Chondrocyte (in vitro differentiated cells): ENCODE measurements at places on chromosomes 2 and 18.

- DNase-seq, result no peak
Observed at GRCh38 chr2:42923580-42924417, 131.4 kb upstream of the HAAO start.

DNA sequence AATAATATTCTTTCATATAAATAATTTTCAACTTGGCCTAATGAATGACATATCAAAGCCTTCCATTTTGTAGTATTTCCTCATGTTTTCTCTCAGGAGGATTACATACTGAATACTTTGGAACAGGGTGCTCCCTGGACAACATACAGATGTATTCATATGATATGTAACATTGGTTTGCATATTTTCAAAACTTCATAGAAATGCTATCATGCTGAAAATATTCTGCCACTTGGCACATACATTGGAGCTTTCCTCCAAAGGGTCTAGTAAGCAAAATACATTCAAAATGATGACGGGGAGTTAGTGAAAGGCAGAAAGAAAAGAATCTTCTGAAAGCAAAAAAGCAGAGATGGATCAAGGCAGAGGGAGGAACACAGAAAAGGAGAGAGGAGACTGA, 38.1 kb upstream of the RTN4 start:
- no peak for DNase-seq

DNA sequence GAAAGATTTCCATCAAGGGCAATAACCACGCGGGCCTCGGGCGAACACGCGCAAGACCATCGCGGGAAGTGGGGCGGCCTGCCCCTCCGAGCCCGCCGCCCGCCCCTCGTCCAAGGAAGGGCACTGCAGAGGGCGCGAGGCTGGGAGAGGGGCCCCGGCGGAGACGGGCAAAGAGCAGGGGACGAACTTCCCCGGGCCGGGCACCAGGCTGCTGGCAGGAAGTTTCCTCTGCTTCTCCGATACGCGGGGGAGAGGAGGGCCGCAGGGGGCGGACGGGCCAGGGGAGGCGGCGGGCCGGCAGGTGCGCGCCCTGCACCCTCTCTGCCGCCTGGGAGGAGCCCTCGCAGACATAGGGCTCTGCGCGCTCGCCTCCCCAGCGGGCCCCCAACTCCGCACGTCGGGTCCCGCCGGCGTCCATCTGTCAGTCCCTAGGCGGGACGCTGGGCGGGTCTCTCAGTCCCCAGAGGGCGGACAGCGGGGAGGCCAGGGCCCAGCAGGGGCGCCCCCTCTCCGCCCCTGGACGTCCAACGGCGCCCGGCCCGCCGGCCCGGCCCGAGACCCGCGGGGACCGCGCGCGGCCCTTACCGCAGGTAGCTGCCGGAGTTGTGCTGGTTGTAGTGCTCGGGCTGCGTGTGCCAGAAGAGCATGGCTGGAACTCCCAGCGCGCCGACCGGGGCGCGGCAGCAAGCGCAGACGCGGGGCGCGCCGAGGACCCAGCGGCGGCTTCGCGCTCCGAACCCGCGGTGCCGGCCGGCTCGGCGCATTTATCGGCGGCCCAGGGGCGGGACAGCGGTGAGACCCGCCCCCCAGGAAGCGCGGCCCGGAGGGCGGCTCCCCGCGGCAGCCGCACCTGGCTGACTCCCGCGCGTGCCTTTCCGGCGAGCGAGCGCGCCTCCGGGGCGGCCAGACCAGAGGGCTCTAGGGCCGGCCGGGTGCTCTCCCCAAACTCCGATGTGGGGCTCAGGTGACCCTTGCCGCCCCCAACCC, at the start of gene TFCP2L1:
TFCP2L1 (minus strand) TSS at position 740 of the 987 bp plus-strand sequence; CDS start at position 647, 93 bp downstream.
- no peak for DNase-seq

- no peak for DNase-seq
Observed at GRCh38 chr2:212073360-212073759, 465.2 kb downstream of the ERBB4 start.

DNA sequence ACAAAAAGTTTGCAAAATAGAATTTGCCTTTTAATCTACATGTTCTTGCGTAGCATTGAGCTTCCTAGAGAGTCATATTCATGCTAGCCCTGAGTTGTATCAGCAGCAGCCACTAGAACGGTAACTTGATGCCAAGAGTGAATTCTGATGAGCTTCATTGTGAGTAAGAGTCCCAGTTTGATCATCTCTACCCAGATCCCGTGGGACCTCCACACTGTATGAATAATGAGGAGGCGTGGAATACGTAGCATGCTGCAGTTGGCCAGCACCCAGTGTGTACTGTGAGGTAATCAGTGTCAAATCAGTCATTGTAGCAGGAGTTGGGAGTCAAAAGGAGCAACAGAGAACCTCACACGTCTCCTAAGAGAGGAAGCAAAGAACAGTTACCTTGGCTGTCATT, 197.9 kb downstream of the NEDD4L start:
- DNase-seq, result no peak

- DNase-seq, result no peak
Observed at GRCh38 chr2:125745514-125745913, 910.4 kb upstream of the GYPC start.

- no peak for DNase-seq
Observed at GRCh38 chr2:136058262-136058661, 59.7 kb downstream of the CXCR4 start.

GRCh38 chr2:218014706-218015585, 12.2 kb upstream of the TNS1 start:
- no peak for DNase-seq

DNA sequence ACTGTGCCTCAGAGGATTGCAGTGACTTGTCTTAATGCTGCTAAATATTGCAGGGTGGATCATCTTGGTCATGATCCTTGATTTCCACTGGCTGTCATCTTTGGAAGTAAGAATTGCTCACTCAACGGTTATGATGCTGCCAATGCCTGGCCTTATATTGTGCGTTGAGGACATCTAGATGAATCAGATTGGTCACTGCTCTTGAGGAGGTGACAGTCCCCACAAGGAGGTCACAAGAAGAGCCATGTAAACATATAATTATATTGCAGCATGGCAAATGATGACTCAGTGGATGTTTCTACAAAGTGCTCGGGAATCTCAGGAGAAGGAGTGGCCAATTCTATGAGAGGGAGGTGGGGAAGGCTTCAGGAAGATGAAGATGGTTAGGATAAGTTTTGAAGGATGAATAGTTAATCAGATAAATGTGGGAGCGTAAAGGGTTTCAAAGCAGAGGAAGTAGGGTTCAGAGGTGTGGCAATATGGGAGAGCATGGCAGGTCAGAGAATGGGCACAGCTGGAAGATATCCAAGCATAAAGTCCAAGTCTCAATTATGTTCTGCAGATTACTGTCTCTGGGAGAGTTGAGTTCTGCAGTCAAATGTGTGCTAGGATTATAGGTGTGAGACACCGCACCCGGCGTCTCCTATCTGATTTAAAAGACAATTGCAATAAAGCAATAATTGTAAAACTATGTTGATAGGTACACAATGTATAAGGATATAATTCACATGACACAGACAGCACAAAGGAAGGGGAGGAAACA, 21.3 kb upstream of the TMEM131 start:
- DNase-seq, result no peak

- DNase-seq, result peak; percentile 64
Observed at GRCh38 chr2:238256594-238257104, 16.8 kb upstream of the HES6 start.

- no peak for DNase-seq
Observed at GRCh38 chr2:149125031-149125725, 86.7 kb downstream of the LYPD6B start.

- no peak for DNase-seq
Observed at GRCh38 chr2:188865681-188866080, 108.5 kb upstream of the COL3A1 start.

DNA sequence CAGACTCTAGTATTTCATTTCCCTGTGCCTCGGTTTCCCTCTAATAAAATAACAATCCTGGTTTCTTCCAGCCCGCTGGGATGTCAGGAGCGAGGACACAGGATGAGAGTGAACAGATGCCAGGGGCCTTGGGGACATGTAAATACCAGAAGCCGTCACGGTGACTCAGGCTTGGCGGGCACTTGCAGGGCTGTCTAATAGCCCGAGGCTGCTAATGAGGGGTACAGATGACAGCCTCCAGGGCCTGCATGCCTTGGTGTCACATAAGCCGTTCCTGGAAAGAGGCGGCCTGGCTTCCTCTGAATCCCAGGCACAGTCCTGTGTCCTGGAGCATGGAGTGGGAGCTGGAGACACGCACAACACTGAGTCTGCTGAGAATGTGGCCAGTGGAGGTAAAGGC, 28.2 kb downstream of the HS1BP3 start:
- peak; percentile 75 for DNase-seq

DNA sequence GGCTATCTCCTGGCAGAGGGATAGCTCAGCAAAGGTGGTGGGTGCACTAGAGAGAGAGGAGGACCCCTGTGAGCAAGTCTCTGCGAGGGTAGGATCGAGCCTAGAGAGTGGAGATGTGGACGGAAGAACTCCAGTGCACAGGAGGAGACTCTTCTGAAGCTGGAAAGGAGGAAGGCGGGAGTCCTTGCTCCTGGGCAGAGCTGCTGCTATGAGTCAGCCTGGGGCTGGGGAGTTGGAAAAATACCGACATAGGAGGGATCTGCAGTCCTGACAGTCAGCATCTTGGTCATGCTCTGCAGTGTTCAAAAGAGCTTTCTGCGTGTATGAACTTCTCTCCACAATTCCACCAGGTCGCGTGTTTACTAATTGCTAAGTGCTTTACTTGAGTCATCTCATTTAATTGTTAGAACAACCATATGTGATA, 233.8 kb downstream of the LDLRAD4 start:
- no peak for DNase-seq

DNA sequence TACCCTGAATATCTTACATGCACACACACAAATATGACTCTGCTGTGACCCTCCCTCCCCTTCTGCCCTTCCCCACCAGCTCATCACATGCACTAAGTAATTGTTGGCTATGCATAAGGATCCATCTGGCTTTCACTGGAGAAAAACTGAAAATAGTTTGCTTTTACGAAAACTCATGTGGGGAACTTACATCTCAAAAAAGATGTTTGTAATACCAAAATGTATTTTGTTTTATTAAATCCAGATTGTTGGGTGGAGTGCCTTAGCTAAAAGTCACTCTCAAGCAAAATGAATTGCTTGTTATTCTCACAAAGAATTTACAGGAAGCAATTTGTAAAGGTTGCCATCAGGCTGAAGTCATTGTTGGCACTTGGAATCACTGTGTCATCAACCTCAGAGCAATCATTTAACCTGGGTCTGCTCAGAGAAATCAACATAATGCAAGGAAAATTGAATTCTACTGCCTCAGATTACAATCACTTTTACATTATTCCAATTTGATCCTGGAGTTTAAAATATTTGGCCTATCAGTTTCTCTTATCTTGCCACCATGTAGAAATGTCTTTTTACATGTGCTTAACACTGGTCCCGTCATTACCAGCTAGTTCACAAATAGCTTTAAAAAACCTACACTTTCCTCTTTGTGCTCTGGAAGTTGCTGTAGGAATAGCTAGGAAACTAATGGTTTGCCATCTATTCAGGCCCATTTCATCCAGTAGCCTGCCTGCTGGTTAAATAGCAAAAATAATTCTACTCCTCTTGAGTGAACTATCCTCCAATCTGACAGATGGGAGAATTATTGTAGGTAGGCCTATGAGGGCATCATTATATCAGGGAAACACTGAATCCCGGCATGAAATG, 90.3 kb upstream of the TMEM17 start:
- DNase-seq, result no peak

DNA sequence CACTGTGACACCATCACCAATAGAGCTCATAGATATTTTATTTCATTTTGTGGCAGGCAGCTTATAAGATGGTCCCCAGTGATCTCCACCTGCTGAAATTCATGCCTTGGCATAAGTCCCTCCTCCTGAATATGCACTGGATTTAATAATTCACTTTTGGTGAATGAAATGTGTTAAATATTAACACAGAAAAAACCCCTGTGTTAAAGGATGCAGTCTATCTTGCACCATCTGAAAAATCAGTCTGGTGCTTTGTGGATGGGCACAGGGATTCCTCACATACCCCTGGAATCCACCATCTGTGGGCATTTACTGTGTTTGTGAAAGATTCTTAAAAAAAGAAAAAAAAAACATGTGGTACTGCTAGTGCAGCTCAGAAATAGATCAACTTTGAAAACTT, 26.1 kb upstream of the WIPF1 start:
- DNase-seq, result no peak

- no peak for DNase-seq
Observed at GRCh38 chr2:2762913-2763312, 431.8 kb upstream of the MYT1L start.

GRCh38 chr2:111071600-111072171, 49.0 kb upstream of the BCL2L11 start:
- no peak for DNase-seq

- DNase-seq, result no peak
Observed at GRCh38 chr2:237686659-237687136, 59.3 kb downstream of the LRRFIP1 start.

DNA sequence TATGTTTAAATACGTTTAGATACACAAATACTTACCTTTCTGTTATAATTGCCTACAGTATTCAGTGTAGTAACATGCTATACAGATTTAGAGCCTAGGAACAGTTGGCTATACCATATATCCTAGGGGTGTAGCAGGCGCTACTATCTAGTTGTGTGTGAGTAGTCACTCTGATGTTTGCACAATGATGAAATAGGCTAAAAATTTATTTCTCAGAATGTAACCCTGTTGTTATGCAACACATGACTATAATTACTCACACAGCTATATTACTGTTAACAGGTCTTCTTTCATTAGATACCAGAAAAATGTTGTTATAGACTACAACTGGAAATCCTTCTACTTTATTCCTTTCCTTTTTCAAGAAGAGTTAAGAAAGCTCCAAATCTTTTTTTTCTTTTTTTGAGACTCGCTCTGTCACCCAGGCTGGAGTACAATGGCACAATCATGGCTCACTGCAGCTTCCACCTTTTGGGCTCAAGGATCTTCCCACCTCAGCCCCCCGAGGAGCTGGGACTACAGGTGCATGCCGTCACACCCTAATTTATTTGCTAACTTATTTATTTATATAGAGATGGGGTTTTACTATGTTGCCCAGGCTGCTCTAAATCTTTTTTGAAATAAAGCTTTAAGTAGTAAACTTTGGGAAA, 48.5 kb downstream of the C2orf74 start:
- DNase-seq, result no peak

- DNase-seq, result peak; percentile 54
Observed at GRCh38 chr2:237223201-237223861, 137.6 kb downstream of the COPS8 start.

- DNase-seq, result no peak
Observed at GRCh38 chr2:165562233-165562632, 92.7 kb downstream of the CSRNP3 start.

- no peak for DNase-seq
Observed at GRCh38 chr18:58005011-58005410, 39.0 kb upstream of the NEDD4L start.

DNA sequence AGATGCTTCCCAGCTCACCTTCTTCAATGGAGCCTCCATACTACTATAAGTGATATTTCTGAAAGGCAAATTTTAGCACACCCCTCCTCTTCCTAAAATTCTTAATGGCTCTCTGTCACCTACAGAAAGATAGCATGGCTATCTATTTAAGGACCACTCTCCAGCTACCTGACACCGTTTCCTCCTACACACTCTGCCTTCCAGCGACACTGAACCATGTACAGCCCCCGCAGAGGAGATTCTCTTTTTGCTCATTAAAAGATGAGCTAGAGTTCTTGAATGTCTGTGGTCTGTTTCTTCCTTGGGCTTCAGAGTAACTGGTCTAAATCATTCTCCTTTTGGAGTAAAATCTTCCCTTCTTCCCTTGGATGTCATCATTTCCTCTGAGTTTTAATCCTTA, 38.4 kb upstream of the GAREM1 start:
- no peak for DNase-seq

- no peak for DNase-seq
Observed at GRCh38 chr2:147648471-147648870, 196.4 kb upstream of the ACVR2A start.

- DNase-seq, result no peak
Observed at GRCh38 chr2:235162082-235162836, 210.4 kb downstream of the SH3BP4 start.
